ENCODE measurements at places on chromosomes 5 and 9.

DNA sequence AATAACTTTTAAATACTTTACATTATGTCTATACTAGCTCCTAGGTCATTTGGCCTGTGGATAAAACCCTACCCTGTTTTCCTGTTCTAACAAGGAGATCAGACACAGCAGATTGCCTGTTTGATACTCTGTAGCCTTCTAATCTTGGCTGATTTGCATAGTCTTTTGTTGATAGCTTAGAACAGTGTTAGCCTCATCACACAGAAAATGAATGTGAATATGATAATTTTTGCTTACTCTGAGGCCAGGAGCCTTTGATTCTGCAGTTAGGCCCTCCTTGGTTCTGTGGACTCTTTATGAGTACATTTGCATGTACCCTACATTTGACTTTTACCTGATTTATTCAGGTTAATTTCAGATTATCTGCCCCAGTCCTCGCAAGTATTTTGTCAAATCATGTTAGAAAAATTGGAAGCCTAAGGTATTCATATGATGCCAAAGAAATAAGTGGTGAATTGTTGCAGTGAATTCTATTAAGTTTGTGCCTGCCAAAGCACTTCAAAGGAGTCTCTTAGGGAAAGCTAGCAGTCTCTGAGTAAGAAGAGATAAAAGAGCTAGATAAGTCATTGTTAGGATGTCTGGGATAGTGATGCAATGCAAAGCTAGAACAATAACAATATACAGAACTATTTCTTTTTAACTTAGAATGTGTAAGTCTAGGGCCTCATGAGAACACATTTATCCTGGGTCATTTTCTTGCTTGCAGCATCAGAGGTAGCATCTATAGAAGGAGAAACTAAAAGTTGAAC lies 56.4 kb downstream of the SCAMP1 start:
- DNase-seq, result no peak

DNA sequence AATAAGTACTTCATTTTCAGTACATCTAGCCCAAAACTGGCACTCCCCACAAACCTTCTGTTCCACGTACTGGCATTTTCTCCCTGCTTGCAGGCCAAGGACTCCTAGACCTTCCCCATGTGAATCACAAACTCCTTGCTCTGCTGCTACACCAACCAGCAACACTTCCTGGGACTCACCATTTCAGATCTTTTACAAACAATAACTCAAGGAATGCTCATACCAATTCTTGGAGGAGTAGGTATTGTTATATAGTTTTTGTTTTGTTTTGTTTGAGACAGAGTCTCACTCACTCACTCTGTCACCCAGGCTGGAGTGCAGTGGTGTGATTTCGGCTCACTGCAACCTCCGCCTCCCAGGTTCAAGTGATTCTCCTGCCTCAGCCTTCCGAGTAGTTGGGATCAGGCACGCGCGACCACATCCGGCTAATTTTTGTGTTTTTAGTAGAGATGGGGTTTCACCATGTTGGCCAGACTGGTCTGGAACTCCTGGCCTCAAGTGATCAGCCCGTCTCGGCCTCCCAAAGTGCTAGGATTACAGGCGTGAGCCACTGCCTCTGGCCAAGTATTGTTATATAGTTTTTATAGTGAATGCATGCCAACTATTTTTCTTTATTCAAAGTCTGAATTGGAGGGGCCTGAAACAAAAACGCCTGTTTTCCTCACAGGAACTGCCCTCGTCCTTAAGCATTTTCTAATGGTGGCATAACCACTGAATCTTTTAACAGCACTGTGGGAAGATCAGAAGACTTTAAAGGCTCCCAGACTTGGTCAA lies 210.8 kb downstream of the TSSK1B start:
- DNase-seq, result no peak

- DNase-seq, result no peak
These were observed 70.8 kb downstream of the PRELID2 start for GRCh38 chr5:145764325-145764724.

DNA sequence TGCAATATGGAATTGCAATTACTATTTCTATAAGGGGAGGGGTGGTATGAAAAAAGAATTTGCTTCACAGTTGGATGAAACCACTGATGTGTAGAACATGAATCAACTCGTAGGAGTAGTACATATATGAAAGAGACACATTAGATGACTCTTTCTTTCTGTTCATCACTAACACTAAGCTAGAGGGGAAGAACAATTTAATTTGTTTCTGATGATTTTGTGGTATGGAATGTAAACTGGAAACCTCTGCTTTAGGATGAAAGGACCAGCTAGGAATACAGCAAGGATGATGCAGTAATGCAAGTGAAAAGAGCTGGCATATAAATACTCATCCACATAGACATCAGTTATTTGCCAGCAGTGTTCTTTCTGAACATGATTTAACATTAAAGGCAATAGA lies 113.4 kb downstream of the PAPPA start:
- no peak for DNase-seq

DNA sequence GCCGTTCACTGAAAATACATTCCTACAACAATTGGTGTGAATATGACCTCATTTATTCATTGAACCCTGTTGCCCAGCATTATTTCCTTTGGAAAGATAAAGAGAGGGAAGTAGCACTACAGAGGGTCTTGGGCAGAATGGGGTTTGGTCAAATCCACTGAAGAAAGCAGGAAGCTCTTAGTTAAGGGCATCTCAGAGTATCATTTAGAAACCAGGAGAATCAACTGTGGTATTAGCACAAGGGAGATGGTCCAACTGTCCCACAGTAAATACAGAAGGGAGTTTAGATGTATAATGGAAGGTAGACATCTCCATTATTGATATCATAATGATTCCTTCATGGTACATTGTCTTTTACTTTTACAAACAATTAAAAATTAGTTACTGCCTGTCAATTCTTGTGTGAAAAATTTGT lies 47.1 kb downstream of the LIX1 start:
- DNase-seq, result no peak

DNA sequence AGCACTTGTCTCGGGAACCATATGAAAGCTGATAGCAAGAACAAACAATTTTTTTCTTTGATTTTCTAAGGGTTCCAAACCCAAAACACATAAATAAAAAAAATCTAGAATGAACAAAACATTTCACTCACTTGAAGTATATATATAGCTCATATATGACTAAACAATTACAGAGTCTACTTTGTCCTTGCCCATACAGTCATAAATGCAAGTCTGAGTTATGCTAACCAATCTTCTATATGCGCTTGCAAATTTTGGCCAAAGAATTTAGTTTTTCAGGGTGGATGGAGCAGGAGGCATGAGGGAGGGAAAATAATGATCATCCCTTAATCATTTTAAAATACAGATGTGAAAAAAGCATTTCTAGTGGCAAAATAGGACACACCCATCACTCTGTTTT lies 370.1 kb downstream of the BNC2 start:
- DNase-seq, result no peak
